B cell (primary cell): ENCODE measurements at places on chromosomes 5 and 9.

GRCh38 chr5:150636391-150637244, 3.8 kb upstream of the SYNPO start:
- H3K4me1 ChIP-seq = no peaks in the 10 kb centered on the region
- H3K36me3 ChIP-seq = no peaks in the 10 kb centered on the region
- no peak overlapping the region for H3K4me3 ChIP-seq
- no peak overlapping the region for H3K27ac ChIP-seq

DNA sequence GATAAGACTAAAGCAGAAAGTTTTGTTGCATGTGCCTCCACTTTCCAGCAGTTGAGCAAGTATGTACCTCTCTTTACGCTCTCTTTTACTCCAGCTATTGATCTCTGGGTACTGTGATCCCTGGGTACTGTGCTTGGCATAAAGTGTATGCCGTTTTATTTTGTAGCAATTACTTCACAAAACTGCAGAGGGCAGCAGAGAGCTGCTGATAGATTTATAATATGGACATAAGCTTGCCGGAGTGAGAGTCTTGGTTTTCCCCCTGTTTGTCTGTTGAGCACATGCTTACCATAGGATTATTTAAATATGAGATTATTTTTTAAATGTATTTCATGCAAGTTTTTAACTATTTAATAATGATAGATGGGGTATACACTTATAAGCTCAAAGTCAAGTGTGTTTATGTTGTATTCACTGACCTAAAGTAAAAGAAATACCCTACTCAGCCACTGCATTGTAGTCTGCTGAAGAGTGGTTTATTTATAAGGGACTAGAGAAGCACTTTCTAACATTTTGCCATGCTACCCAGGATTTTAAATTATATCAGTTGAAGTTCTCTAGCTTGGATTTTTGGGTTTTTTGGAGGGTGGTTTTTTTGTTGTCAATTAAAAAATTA, 13.0 kb downstream of the TTC1 start:
- no peaks in the 10 kb centered on the region for H3K27me3 ChIP-seq
- H3K27ac ChIP-seq = no peak overlapping the region
- peaks cover 26% of the 10 kb centered on the region for H3K36me3 ChIP-seq
- H3K4me1 ChIP-seq = no peaks in the 10 kb centered on the region

DNA sequence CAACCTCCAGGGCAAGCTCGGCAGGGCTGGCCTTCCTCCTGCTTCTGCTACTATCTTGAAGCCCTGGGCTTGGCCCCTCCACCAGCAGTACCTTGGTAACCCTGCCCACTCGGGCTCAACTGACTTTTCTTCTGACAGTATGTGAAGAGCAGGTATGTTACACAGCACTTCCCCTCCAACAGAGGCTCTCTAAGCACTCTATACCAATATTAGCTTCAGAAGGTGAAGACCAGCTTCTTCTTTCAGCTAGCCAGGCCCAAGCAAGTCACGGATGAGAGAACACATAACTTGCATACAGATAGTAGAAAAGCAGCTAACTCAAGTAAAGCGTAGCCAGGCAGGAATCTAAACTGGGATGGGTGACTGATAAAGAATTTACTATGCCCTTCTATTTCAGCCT, 64.3 kb downstream of the FEM1C start:
- DNase-seq = no peak
- no peaks in the 10 kb centered on the region for H3K27me3 ChIP-seq
- H3K27ac ChIP-seq = no peak overlapping the region
- H3K36me3 ChIP-seq = no peaks in the 10 kb centered on the region
- H3K4me3 ChIP-seq = no peak overlapping the region
- no peaks in the 10 kb centered on the region for H3K4me1 ChIP-seq

- DNase-seq = no peak
- H3K27ac ChIP-seq = no peak overlapping the region
- no peaks in the 10 kb centered on the region for H3K36me3 ChIP-seq
- H3K4me1 ChIP-seq = no peaks in the 10 kb centered on the region
- H3K4me3 ChIP-seq = no peak overlapping the region
- H3K27me3 ChIP-seq = no peaks in the 10 kb centered on the region
These were observed 275.2 kb upstream of the PCSK5 start for GRCh38 chr9:75615284-75615683.

DNA sequence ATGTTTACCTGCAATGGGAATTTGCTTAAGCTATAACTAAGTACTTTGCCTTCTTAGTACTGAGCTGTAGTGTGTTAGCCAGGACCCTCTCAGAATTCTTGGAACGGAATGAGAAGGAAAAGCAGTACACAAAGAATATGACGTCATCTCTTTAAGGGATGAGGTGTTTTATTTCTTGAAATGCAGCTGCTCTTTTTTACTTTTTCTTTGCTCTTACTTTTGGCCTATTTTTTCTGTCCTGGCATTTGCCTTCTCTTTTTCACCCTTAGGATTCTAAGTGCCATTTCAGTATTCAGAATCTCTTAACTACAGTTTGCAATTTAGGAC, 10.1 kb downstream of the KIF2A start:
- no peaks in the 10 kb centered on the region for H3K27me3 ChIP-seq
- no peak for DNase-seq
- H3K36me3 ChIP-seq = no peaks in the 10 kb centered on the region
- H3K4me3 ChIP-seq = no peak overlapping the region

DNA sequence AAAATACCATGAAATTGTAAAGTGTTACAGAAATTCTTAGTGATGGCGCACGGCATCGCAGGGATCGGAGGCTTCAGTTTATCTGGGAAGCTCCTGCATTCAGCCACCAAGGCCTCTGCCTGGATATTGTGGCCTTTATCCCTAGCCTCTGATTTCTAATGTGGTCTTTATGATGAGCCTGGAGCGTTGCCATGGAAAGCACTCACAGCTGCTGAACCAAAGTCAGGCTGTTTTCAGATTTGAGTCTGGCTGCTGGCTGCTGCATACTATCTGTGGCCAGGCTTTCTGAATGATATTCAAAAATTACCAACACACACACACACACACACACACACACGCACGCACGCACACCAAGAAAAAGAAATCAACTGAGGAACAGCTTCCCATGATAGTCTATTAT, 101.1 kb upstream of the ZNF366 start:
- H3K4me1 ChIP-seq = no peaks in the 10 kb centered on the region
- H3K27ac ChIP-seq = no peak overlapping the region
- H3K4me3 ChIP-seq = no peak overlapping the region
- H3K27me3 ChIP-seq = no peaks in the 10 kb centered on the region
- no peak for DNase-seq

DNA sequence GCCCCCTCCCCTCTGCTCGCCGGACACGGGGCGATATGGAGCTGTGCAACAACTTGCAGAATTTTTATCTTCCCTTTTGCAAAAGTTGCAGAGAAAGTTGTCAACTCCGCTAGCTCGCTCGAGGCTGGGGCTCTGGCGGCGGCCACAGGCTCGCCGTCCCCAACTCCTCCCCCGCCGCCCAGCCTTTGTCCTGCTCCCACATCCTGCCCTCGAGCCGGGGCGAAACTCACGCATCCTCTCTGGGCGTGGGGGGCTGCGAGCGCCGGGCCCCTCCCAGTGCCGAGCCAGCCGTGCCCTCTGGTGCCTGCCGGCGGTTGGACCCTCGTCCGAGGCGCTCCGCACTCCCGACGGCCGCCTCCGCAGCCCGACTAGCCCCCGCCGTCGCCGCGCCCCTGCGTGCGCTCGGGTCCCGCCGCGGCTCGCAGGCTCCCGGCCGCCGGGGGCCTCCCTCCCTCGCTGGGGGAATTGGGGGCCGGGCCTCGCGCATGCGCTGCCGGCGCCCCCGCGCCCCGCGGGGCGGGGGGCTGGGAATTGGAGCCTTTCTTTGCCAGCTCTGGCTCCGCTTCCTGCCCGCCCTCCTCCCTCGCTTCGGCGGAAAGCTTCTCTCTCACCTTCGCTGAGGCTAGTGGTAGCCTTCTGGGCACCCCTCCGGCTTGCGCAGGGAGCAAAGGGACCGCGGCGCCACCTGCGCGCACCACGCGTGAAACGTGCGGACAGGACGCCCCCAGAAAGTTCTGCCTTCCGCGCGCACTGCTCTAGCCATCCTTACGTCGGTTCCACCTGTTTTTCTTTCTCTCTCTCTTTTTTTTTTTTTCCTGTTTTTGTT, at the start of gene CCNJL:
Gene CCNJL, minus strand, starts transcription at position 431 of the 826 bp plus-strand sequence. CDS start 641 bp downstream, outside the sequence.
- DNase-seq = no peak
- peaks cover 14% of the 10 kb centered on the region for H3K4me1 ChIP-seq
- no peak within 1 kb of the TSS for H3K27ac ChIP-seq
- H3K4me3 ChIP-seq = peak within 1 kb of the TSS; percentile 70
- no peaks in the 10 kb centered on the region for H3K36me3 ChIP-seq

- H3K27me3 ChIP-seq = no peaks in the 10 kb centered on the region
- no peak overlapping the region for H3K4me3 ChIP-seq
- no peaks in the 10 kb centered on the region for H3K4me1 ChIP-seq
- no peaks in the 10 kb centered on the region for H3K36me3 ChIP-seq
- H3K27ac ChIP-seq = no peak overlapping the region
These were observed 49.2 kb downstream of the FAM240B start for GRCh38 chr9:38670542-38671371.

GRCh38 chr9:116480700-116481099, 206.4 kb upstream of the TRIM32 start:
- H3K27me3 ChIP-seq = no peaks in the 10 kb centered on the region
- H3K27ac ChIP-seq = no peak overlapping the region
- no peak overlapping the region for H3K4me3 ChIP-seq
- H3K4me1 ChIP-seq = no peaks in the 10 kb centered on the region
- no peak for DNase-seq
- H3K36me3 ChIP-seq = no peaks in the 10 kb centered on the region

DNA sequence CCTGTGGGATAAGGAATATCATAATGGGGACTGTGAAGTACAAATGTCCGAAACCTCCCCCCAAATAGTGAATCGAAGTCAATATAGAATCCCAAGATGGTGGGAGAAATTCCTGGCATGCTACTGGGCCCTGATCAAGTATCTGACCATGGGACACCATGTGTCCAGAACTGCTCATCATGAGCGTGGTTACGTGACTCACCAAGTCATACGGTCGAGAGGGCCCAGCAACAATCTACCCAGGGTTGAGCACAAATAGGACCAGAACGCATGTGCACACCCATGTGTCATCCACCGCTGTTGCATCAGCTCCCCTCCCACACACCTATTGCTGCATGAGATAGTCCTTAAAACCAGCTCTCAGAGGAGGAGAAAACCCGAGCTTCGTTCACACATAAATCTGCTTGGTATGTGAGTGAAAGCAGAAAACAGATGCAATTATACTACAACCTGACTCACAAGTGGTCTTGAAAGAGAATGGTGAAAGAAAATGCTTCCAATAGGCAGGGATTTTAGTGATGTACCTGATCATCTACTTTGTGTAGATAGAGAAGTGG, 353.2 kb downstream of the CWC27 start:
- no peaks in the 10 kb centered on the region for H3K36me3 ChIP-seq
- no peak overlapping the region for H3K4me3 ChIP-seq
- no peak for DNase-seq

DNA sequence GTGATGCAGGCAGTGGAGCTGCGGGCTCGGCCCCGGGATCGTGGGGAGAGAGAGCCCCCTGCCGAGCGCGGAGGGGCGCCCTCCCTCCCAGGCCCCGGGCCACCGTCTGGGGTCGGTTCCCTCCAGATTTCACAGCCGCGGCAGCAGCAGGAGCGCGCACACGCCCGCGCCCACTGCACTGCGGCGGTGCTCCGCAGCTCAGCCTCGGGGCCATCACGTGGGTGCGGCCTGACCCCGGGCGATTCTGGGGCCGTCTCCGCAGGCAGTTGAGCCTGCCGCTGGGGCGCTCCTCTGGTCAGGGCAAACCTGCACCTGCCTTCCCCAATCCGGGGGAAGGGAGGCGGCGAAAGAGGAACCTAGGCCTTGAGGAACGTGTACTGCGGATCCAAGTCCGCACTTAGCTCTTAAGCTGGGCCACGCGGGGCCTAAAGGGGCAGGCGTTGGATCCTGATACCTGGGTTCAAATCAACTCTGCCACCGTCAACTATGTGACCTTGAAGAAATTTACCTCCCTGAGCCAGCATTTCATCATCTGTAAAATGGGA, 9.4 kb upstream of the DELE1 start:
- peaks cover 3% of the 10 kb centered on the region for H3K27me3 ChIP-seq
- no peak overlapping the region for H3K27ac ChIP-seq
- H3K4me3 ChIP-seq = peak overlapping the region; percentile 51
- no peaks in the 10 kb centered on the region for H3K36me3 ChIP-seq
- H3K4me1 ChIP-seq = peaks cover 24% of the 10 kb centered on the region
- DNase-seq = peak; percentile 70

DNA sequence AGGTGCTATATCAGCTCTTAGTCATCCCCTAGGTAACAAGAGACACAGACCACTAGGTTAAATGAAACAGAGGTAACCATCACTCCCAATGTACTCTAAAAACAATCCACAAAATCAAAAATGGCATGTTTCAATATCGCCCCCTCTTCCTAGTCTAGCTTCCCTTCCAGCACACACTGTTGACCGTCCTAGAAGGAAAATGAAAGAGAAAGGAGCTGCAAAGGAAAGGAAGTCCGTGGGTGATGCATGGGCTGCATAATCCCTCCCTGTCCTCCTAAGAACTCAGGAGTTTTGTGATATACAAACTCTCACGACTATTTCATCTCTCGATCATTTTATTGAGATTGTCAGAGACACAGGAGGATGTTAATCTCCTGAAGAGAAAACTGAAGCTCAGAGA, 101.6 kb downstream of the RFK start:
- no peaks in the 10 kb centered on the region for H3K4me1 ChIP-seq
- DNase-seq = no peak
- no peaks in the 10 kb centered on the region for H3K36me3 ChIP-seq
- no peak overlapping the region for H3K4me3 ChIP-seq
- H3K27ac ChIP-seq = no peak overlapping the region

DNA sequence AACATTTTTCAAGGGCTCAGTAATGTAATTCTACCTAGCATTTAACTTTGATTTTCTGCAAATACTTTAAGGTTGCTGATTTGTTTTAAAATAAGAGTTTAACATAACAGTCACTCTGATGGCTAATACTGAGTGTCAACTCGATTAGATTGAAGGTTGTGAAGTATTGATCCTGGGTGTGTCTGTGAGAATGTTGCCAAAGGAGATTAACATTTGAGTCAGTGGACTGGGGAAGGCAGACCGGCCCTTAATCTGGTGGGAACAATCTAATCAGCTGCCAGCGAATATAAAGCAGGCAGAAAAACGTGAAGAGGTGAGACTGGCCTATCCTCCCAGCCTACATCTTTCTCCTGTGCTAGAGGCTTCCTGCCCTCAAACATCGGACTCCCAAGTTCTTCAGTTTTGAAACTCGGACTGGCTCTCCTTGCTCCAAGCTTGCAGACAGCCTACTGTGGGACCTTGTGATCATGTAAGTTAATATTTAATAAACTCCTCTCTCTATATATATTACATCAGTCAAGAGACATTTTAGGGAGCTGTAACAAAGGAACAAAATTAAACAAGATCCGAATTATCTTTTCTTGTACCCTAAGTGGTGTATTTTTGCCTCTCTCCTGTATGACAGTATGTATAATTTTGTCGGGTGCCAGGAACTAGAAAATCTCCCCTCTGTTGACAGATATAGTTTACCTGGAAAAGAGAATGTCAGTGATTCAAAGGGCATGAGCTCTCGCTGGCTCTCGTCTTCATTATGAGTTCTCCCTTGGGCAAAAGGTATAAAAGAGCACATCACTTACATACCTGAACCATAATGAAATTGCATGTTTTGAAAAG, 576.1 kb downstream of the LRRC70 start:
- no peak overlapping the region for H3K27ac ChIP-seq
- no peaks in the 10 kb centered on the region for H3K4me1 ChIP-seq
- no peaks in the 10 kb centered on the region for H3K36me3 ChIP-seq
- no peak for DNase-seq
